ACHN (cell line): ENCODE measurements at places on chromosomes 7 and 10.

DNA sequence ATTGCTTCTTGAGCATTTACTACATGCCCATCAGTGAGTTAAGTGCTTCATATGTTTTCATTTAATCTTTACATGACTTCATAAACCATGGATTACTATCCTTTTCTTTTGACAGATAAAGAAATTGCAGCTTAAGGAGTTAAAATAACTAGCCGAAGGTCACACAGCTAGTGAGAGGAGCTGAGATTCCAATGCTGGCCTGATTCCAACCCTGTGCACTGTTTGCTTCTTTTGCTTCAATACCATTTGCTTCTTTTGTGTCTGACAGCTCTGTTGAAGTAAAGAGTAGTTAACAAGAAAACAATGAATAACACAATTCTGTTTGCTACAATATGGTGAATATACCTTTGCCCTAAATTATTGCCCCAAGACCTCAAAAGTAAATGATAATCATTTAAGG is 132.4 kb downstream of the GRM3 start:
- DNase-seq = no peak

DNA sequence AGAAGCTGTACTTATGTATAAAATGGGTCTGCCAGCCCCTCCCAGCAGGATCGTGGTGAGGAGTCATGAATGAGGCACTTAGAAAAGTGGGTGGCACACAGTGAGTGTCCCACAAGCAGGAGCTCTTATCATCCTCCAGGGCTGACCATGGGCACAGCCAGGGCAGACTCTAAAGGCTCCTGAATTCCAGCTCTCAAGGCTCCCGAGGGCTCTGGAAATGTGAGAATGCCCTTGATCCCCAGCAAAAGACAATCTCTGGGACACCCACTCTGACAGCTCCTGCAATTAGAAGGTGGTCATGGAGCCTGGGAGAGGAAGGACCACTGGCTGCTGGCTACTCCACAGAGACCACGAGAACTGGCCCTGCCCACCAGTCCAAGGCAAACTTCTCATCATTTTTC is 1.6 kb downstream of the VSTM4 start:
- no peak for DNase-seq

- DNase-seq = no peak
Observed at GRCh38 chr7:130091999-130092398, 21.7 kb downstream of the KLHDC10 start.

DNA sequence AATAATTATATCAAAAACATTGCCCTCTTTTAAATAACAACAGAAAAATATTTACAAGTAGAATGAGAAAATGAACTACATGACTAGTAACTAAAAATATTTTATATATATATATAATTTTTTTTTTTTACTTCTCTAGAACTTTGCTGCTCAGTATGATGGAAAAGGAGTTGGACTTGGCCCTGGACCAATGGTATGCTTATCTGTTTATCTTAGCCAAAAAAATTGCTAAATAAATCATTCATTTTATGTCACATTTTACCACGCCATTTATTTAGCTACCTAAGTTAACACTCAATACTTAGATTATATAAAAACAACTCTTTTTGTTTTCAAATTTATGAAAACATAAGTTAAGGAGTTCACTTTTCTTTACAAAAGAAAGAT is 6.7 kb downstream of the COL1A2 start:
- no peak for DNase-seq

DNA sequence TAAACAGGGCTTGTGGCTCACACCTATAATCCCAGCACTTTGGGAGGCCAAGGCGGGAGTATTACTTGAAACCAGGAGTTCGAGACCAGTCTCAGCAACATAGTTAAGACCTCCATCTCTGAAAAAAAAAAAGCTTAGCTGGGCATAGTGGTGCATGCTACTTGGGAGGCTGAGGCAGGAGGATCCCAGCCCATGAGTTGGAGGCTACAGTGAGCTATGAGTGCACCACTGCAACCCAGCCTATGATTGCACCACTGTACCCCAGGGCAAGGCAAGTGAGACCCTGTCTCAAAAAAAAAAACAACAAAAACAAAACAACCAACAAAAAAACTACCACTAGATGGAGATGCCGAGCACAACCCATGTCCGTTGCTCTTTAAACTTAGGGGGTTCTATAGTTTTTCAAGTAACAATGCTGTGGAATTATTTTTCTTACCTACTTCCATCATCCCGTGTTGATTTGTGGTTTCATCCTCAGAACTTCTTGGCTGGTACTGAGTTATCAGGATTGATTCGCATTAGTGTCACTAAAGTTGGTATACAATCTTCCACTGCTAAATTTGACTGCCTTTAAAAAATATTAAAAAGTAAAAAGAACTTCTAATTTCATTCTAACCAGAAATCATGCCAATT is 12.2 kb upstream of the REPIN1 start:
- peak; percentile 68 for DNase-seq

GRCh38 chr10:112448888-112449287 is 1.9 kb downstream of the VTI1A start:
- DNase-seq = no peak

- no peak for DNase-seq
Observed at GRCh38 chr7:100888988-100889750, at the start of gene UFSP1. Gene UFSP1, minus strand, starts transcription at chr7:100889715. Its CDS starts 444 bp downstream, at chr7:100889271.

DNA sequence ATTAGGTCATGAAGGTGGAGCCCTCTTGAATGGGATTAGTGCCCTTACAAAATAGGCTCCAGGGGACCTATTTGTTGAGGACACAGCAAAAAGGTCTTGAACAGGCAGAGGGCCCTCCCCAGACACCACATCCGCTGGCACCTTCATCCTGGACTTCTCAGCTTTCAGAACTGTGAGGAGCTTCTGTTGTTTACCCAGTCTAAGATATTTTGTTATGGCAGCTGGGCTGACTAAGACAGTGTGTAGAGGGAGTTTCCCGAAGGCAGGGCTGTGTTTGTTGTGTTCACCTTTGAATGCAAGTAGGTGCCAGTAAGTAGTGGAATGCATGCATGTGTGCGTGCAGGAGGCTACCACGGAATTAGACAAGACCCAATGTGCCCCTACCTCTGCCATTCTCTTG is 106.7 kb downstream of the PTPRE start:
- DNase-seq = no peak

DNA sequence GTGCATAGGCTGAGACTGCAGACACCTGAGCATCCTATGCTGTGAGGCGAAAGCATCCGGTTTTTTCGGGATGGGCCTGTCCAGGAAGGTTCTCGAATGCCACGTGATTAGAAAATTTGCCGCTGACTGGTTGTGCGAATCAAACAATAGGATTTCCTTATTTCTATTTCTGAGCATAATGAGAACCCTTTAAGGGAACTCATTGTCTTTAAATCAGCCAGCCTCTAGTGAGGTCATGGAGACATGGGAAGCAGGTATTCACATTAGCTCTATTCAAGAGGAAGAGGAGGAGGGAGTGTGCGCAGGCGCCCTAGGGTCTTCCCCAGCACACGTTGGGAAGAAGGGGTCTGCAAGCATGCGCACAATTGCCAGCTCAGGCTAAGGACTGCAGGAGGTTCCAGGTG is 5.6 kb downstream of the GIMAP1 start:
- no peak for DNase-seq

GRCh38 chr10:103835096-103836050 is 20.0 kb downstream of the SH3PXD2A start:
- no peak for DNase-seq

- DNase-seq = no peak
Observed at GRCh38 chr10:119980956-119981750, 88.6 kb downstream of the SEC23IP start.

GRCh38 chr10:33754052-33754451 is 419.6 kb upstream of the NRP1 start:
- no peak for DNase-seq

GRCh38 chr7:143245123-143245522 is 18.1 kb upstream of the GSTK1 start:
- DNase-seq = no peak

DNA sequence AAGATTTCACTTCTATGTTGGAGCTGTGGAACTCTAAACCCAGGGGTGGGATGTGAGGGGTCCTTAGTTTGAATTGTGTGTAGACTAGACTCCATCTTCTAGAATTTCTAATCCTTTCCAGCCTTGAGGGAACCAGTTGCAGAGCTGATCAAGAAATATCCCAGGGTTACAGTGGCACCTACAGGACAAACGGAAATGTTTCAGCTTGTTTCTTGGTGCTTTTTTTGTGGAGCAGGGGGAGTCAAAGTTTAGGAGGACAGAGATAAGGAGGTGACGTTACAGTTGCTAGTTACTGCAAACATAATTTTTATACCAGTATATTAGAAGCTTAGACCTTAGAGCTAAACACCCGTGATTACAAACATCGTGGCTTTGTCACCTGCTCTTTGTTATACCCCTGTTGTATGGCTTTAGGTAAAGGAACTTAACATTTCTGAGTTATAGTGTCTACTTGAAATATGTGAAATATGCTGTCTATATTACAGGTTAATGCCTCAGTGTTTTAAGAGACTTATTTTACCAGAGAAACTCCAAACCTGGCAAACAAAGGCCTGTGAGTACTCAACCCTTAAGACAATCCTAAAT is 84.5 kb upstream of the DYNC1I1 start:
- DNase-seq = peak; percentile 61

- no peak for DNase-seq
Observed at GRCh38 chr10:3770611-3771110, 14.3 kb downstream of the KLF6 start.
